DMS 273 treated with DMSO at 0.1 percent for 48 hours (cell line): ENCODE measurements at places on chromosomes 12 and 14.

DNA sequence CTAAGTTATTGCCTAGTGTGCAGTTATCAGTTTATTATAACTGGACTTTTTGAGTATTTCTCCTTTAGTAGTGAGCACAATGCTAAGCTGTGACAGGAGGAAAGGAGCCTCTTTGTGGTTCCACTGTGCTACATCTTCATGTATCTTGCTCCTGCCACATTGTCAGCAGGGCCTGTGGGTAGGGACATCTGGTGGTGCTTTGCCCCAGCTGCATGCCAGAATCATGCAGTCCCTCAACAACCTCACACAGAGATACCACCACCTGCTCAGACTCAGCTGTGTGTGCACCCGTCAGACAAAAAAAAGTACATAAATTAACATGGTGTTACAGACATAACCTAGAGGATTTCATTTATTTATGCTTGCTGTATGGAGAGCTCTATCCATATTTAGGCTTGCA is 51.1 kb downstream of the MIS18BP1 start:
- DNase-seq: peak; percentile 8

DNA sequence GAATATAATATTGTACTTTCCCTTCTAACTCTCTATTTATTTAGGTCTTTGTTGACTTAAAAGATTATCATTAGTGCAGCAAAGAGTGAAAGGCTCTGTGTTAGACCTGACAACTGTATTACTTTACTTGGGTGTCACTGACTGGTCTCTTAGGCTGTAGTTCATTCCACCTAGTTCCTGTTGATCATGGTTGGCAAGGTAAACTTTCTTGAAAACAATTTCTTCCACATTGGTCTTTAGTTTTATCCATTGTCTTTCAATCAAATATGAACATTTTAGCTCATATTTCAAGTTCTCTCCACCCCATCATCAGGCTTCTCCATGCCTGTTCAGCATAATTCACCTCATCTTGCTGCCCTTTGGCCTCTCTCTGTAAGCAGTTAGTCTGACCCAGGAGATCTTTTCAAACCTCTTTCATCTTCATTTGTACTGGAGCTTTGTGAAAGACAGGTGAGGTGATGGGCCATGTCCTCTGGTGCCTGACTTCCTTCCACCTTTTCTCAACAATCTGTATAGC is 32.1 kb upstream of the PPM1H start:
- no peak for DNase-seq

- DNase-seq: no peak
These were observed 19.5 kb upstream of the HAL start for GRCh38 chr12:96015672-96016071.

GRCh38 chr14:34325493-34325892 is 136.5 kb downstream of the SPTSSA start:
- no peak for DNase-seq

GRCh38 chr12:124379379-124379937 is 84.6 kb downstream of the RFLNA start:
- no peak for DNase-seq

GRCh38 chr14:79395061-79395460 is 816.2 kb downstream of the DIO2 start:
- no peak for DNase-seq

GRCh38 chr14:72129291-72129690 is 197.1 kb downstream of the RGS6 start:
- DNase-seq: no peak

DNA sequence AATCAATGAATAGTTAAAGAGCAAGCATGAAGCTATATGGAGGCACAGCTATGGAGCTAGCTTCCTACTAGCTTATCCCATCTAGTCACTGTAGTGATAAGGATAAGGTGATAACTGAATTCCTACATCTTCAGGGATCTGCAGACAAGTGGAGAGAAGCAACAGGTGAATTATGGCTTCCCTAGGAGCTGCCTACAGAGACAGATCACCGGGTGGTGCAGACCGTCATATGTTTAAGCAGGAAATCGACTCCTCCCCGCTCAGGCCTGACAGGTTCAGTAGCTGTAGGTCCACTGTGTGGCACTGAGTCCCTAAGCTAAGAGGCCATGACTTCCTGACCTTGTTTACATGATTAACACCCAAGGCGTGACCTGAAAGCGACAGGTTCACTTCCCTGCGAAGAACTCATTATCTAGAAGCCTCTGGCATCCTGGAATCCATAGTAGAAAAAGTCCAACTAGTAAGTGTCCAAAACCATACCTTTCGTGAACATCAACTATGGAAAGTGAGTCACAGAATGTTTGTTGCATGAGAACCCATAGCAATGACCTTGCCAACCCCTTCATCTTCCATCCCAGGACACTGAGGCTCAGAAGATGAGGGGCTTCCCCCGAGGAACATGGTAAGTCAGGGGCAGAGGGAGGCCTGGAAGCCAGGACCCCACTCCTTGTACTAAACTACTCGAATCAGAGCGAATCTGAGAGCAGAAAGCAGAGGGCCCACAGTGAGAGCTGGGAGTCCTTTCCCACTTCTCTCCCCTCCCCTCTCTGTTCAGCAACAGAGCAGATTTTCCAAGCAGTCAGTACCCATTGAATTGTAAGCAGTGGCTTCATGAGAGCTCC is 75.4 kb upstream of the CCND2 start:
- no peak for DNase-seq

GRCh38 chr12:124543590-124544310 is 23.7 kb downstream of the NCOR2 start:
- DNase-seq: peak; percentile 33

GRCh38 chr12:12960639-12961209 is 8.8 kb upstream of the GPRC5D start:
- DNase-seq: no peak

DNA sequence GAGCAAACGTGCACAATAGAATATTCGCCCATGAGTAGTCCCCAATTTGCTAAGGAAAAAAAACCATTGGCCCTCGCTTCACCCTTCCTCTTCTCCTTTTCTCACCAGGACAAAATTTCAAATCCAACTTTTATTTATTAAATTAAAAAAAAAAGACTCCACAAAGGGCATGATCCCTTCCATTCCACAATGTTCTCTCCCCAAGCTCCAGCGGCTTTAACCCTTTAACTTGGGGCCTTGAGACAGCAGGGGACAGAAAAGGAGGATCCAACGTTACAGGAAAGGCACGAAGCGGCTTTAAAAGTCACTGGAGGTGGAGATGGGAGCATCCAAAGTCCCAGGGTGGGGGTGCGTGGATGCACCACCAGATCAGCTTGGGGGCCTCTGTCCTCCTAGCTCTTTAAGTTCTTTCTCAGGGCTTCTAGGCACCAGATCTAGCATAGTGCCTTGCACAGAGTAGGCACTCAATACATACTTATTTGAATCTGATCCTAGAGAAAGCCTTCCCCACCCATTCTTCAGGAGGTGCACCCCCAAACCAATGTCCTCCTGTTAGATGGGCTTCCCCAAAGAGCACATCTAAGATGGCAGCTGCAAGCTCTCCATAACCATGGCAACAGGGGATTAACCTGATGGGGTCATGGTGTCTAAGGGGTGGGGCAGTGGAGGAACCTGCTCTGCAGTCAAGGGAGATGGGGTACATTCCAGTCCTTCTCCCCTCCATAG is 5.2 kb upstream of the AAAS start:
- no peak for DNase-seq

DNA sequence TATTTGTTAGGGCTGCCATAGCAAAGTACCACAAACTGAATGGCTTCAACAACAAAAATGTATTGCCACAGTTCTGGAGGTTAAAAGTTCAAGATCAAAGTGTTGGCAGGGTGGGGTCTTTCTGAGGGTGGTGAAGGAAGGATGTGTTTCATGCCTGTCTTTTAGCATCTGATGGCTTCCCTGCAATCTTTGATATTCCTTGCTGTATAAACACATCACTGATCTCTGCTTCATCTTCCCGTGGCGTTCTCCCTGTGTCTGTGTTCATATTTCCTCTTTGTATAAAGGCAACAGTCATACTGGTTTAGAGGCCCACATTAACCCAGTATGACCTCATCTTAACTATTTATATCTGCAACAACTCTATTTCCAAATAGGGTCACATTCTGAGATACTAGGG is 167.5 kb downstream of the BTG1 start:
- no peak for DNase-seq

- DNase-seq: no peak
These were observed 18.7 kb upstream of the EPYC start for GRCh38 chr12:91023326-91024004.
